ENCODE measurements at places on chromosomes 16 and 17. TPM values are rescaled to one million over a fixed set of nuclear protein-coding genes. Genes with fewer than 3 reads are reported as not detected.

The MYL4 gene
- 2.2 TPM for total RNA-seq

- peaks cover 13% of the 10 kb centered on the region for H3K4me1 ChIP-seq
- H3K36me3 ChIP-seq, result peaks cover 8% of the 10 kb centered on the region
- DNase-seq, result no peak
- peaks cover 6% of the 10 kb centered on the region for H3K27me3 ChIP-seq
Observed at GRCh38 chr16:48124266-48124665, 31.5 kb downstream of the ABCC12 start.

- no peak overlapping the region for H3K27ac ChIP-seq
- H3K27me3 ChIP-seq, result peaks cover 2% of the 10 kb centered on the region
- no peaks in the 10 kb centered on the region for H3K4me1 ChIP-seq
- no peak overlapping the region for H3K4me3 ChIP-seq
- DNase-seq, result no peak
- H3K36me3 ChIP-seq, result no peaks in the 10 kb centered on the region
Observed at GRCh38 chr17:40779181-40779909, 3.0 kb downstream of the KRT27 start.

DNA sequence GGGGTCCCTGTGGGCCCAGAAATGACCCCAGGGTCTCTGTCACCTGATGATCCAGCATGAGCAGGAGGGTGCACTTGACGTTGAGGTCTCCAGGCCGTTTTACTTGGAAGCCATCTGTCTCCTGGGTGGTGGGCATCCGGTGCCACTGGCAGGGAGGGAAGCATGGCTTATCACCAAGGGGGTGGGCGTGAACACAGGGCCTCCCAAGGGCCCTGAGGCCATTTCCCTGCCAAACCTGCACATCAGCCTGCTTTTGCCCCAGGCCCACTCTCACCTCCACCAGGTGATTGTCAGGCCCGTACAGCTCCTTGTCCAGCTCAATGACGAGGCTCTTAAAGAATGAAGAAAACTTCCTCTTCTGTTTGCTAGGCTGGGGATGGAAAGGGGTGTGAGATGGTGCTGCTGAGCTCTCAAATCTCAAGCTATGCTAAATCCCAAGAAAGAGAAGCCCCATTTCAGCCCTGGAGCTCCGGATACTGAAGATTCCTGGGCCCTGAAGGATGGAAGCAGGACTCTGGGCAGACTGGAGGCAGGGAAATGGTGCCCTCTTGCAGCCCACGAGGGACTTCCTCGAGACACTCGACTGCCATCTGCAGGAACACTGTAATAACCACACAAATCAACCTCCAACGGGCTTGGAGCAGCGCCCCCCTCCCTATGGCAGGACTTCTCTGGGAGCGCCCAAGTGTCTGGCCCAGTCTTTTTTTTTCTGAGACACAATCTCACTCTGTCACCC is 7.1 kb upstream of the FTSJ3 start:
- peaks cover 25% of the 10 kb centered on the region for H3K4me1 ChIP-seq
- peaks cover 47% of the 10 kb centered on the region for H3K36me3 ChIP-seq
- H3K27me3 ChIP-seq, result peaks cover 14% of the 10 kb centered on the region
- H3K27ac ChIP-seq, result peak overlapping the region; percentile 13

DNA sequence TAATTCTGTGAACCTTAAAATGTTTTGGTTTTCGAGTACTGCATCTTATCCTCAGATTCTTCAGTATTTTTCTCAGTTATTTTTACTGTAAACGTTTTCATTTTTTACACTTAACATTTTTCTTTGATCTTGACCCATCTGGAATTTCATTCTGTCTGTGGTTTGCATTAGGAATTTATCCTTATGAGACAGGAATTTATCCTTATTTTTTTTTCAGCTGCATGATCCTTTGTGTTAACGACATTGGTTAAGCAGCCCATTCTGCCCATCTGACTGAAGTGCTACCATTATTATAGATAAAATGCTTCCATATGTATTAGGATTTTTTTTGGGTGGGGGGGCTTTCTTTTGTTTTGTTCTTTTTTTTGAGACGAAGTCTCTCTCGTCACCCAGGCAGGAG is 41.0 kb downstream of the SNX29 start:
- no peak overlapping the region for H3K4me3 ChIP-seq
- no peak for DNase-seq
- no peaks in the 10 kb centered on the region for H3K36me3 ChIP-seq
- no peaks in the 10 kb centered on the region for H3K27me3 ChIP-seq

Data from endothelial cell (in vitro differentiated cells).